ENCODE measurements at places on chromosomes 7 and 10.

DNA sequence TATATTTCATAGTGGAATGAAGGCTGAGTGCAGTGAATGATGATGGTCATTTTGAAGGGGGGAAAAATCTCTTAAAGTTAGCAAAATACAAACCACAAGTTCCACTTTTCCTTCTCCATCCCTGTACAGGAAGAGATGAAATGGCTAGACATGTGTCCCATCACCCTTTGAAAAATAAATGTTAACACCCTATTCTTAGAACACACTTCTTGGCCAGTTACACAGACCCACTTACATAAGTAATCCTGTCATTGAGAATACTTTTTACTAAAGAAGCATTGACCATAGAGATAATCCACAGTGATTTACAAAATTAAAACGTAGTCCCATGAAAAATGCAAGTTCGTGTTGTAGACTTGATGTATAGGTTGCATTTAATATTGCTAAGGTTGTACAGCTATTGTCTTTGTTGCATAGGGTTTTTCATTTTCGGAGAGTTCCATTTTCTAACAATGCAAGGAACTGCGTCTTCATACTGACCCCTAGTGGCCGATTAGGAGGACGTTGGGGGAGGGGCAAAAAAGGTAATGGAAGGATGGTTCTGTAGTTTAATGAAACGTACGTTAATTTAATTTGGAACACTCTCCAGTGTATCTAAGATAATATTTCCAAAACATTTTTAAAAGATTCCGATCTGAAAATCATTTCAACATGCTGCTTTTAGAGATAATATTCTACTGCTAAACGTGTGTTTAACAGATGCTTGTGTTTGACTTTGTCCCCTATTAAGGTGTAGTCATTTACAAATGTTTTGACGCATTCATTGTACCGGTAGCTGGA is 60.9 kb downstream of the ARMC3 start:
- peak; percentile 71 for DNase-seq

DNA sequence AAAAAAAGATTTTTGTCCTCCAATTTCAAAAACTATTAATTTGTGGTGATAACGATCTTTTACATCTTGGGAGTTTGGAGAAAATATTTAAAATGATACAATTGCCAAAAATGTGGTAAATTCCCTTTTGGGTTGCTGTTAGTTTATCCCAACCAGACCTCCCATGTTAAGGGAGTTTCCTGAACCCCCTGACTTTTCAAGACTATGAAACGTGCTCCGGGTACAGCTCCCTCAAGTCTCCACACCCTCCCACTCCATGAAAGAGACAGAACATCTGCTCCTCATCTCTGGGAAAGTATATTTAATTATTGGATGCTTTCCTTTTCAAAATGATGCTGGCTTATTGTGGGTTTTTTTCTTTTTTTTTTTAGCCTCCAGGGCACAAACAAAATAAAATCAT is 534.6 kb upstream of the NRP1 start:
- no peak for DNase-seq

GRCh38 chr7:98285157-98286092 is 3.9 kb downstream of the BRI3 start:
- no peak for DNase-seq

GRCh38 chr7:49775949-49776443 is 2.6 kb downstream of the VWC2 start:
- DNase-seq, result no peak

GRCh38 chr7:28405662-28406061 is 6.7 kb upstream of the CREB5 start:
- DNase-seq, result no peak

DNA sequence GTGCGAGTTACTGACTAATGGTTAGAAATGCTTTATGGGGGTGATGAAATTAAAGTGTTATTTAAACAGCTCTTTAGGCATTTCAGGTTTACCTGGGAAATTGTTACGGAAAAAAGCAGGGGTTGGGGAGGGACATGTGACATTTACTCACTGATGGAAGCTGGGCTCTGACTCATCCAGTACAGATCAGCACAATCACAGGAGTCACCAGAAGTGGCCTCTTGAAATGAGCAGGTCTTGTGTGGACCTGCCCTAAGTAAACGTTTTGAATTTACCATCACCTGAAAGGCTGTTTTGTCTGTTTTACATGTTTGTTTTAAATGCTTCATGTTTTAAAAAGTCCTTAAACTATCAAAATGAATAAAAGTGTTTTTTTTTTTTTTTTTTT is 2.3 kb downstream of the GLRX3 start:
- no peak for DNase-seq

DNA sequence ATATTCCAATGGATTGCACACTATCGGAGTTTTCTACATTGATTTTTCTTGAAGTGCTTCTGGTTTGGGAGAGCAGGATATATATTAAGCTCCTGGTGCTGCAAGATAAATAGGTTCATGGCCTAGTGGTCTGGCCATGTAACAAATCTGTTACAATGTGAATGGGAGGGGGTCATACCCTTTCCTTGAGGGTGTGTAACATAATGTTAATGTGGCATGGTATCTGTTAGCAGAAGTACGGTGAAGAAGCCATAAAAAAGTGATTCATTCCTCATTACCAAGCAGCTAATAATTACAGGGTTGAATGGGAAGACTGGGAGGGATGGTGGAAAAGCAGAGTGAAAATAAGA is 61.2 kb downstream of the INHBA start:
- no peak for DNase-seq

GRCh38 chr10:120455004-120455403 is 2.0 kb upstream of the PLPP4 start:
- DNase-seq, result no peak

- DNase-seq, result no peak
These were observed 69.2 kb downstream of the C10orf67 start for GRCh38 chr10:23275355-23275754.

- no peak for DNase-seq
These were observed 11.0 kb upstream of the DNTT start for GRCh38 chr10:96292971-96293920.

DNA sequence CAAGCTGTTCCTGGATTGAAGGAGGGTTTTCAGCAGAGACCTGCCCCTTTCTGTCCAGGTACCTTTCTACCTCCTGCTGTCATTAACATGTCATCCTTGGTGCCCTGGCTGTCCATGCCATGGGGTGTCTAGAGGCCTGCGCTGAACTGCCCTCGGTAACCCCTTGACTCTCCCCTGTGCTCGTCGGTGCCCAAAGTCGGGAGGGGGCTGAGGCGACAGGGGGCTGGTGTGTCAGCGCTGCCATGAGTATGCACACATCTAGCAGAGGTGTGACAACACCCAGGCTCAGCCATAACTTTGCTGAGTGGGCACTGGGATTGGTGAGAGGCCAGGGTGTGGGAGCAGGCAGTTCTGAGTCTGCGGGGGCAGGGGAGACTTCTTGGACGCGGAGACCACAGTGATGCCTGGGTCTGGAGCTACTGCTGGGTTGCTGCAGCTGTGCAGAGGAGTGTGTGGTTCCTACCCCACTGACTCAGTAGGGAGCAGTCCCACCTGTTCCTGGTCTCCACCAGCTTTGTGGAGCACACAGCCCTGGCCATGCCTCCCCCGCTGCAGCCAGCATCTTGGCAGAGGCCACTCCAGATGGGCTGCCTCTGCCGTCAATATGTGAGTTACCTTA is 376.2 kb upstream of the SEMA3C start:
- DNase-seq, result no peak

GRCh38 chr10:48598243-48598935 is 6.5 kb downstream of the ARHGAP22 start:
- DNase-seq, result no peak

- DNase-seq, result no peak
These were observed 26.8 kb downstream of the DNAJC1 start for GRCh38 chr10:21976739-21977138.

DNA sequence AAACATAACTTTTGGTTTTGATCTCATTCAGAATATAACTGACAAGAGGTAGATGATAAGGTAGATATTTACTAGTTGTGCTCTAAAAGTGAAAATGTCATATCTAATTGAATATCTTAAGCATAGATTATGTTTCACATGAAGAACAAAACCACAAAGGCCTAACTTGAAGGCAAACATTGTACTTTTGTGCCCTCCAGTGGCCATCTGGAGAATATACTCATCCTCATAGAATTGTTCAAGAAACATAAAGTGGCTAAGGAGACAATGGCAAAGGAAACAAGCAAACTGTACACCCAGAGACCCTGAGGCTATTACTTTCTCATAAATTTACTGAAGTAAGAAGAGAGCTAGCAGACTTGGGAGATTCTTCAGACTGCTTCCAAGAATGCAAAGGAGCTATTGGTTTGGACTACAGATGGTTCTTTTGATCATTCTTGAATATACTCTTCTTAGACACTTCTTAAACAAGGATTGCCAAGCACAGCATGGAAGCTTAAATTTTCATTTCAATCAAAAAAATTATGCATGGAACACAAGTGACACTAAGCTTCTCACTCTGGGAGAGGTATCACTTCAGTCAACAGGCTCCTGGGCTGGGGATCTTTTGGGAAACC is 98.2 kb upstream of the DKK1 start:
- DNase-seq, result peak; percentile 9

GRCh38 chr7:38830826-38831225 is 78.2 kb downstream of the VPS41 start:
- no peak for DNase-seq

- no peak for DNase-seq
These were observed 528.1 kb upstream of the SEMA3D start for GRCh38 chr7:85714951-85715350.

GRCh38 chr10:61960396-61961120 is 59.1 kb downstream of the ARID5B start:
- DNase-seq, result no peak

GRCh38 chr10:117728087-117728486 is 185.5 kb downstream of the EMX2 start:
- no peak for DNase-seq

DNA sequence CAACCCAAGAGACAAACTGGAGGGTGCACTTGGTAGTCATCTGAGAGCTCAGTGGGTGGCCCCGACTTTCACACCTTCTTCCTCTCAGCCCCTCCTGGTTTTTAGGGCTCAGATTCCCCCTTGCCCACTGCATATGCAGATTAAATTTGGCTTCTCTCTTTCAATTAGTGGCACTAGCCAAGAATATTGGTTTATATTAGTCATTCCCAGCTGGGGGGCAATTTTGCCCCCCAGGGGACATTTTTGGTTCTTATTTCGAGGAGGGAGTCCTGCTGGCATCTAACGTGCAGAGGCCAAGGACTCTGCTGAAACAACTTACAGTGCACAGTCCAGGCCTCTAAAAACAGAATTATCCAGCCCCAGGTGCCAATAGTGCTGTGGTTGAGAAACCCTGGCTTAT is 216.0 kb downstream of the RPS24 start:
- DNase-seq, result no peak

DNA sequence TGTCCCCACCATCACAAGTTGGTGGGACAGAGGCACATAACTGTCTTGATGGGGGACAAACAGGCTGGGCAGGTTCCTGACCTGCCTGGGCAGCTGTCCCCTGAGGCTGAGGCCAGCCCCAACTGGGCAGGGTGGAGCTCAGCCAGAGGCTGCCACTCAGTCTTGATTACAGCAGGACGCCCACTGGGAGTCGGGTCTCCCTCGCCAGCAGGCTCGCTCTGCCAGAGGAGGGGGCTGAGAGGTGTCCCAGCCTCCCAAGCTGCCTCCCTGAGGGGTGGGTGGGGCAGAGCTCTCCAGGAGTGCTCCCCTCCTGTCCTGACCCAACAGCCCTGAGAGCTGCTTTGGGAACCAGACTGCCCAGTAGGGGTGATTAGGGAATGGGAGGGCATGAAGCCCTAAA is 1.8 kb upstream of the CAMK2G start:
- no peak for DNase-seq

- peak; percentile 56 for DNase-seq
These were observed 25.1 kb upstream of the DDIT4 start for GRCh38 chr10:72248468-72249151.

DNA sequence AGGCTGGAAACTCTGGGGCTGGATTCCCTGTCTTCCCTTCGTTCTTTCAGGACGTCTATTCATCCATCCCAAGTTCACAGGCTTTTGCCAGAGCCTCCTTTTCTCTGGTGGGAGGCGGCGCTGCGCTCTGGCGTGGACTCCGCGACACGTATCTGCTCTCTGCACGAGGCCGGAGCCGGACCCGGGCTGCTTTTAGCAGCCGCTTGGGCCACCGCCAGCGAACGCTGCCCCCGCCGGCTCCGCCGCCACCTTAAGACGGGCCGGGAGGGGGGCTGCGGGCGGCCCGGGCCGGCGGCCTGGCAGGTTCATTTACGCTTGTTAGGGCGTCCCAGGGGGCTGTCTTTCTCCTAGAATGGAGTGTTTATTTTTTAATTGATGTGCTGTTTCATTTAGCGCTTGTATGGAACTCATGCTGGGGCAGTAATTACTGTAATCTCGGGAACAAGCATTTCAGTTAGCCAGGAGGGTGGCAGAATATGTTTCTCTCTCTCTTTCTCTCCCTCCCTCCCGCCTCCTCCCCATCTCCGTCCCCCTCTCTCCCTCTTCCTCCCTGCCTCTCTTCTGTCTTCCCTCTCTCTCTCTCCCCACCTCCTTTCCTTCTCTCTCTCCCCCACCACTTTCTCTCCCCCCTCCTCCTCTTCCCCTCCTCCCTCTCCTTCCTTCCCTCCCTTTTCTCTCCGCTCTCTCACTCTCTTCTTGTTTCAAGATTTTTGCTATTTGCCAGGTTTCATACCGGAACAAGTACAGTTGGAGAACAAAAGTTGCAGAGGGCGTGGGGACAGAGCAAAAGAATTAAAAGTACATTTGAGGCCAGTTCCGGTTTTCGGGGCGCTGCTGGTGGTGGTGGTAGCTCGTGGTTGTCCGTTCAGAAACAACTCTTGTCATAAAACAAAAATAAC is 1.3 kb upstream of the FZD8 start:
- no peak for DNase-seq

DNA sequence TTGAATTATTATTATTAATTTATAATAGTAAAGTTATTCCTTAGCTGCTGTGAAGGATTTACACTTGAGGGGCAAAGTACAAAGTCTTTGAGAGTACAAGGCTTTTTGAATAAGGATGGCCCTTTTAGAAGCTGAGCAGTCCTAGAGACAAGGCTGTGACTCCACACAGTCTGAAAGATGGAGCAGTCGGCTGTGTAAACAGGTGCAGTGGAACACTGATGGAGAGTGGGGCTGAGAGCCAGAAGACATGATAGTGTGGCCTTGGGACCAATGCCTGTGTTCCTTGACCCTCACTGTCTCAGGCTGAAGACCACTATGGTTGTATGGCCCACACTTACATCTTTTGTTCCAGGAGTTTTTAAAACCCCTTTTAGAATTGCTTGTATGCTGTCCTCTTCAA is 311.2 kb upstream of the PHF14 start:
- DNase-seq, result no peak

- DNase-seq, result no peak
These were observed 119.1 kb downstream of the CNOT4 start for GRCh38 chr7:135390829-135391228.

GRCh38 chr10:108424656-108425055 is 1260.2 kb upstream of the SORCS1 start:
- no peak for DNase-seq

DNA sequence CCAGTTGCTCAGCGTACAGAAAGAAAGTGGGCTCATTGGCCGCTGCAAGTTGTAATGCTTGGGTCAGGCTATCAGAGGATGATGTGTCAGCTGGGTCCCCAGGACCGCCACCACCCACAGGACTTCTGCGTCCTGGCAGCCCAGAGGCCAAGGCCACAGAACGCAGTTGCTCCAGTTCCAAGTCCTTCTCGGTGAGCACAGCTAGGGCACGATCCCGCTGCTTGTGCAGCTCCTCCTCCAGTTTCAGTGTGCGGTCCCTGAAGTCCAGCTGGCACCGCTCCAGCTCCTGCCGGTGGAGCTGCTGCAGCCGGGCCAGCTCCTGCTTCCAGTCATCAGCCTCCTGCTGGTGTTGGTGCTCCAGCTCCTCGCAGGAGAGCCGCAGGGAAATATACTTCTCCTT is 3.0 kb downstream of the GCC1 start:
- DNase-seq, result no peak

GRCh38 chr7:73978661-73979563 is 49.1 kb upstream of the ELN start:
- DNase-seq, result no peak

Data from activated gamma-delta T cell treated with anti-CD3 and anti-CD28 coated beads, Interleukin-2, amount 50 U/mL, for 16 hours (primary cell).